GM03348 (cell line): ENCODE measurements at places on chromosomes 5 and 9.

GRCh38 chr5:157799578-157799977, 56.1 kb downstream of the LSM11 start:
- DNase-seq: no peak

- DNase-seq: peak; percentile 94
Observed at GRCh38 chr5:172133359-172134029, 54.5 kb downstream of the STK10 start.

- peak; percentile 76 for DNase-seq
Observed at GRCh38 chr5:10601246-10602030, 37.6 kb downstream of the ANKRD33B start.

- DNase-seq: peak; percentile 86
Observed at GRCh38 chr5:38382898-38383297, 124.5 kb downstream of the EGFLAM start.

DNA sequence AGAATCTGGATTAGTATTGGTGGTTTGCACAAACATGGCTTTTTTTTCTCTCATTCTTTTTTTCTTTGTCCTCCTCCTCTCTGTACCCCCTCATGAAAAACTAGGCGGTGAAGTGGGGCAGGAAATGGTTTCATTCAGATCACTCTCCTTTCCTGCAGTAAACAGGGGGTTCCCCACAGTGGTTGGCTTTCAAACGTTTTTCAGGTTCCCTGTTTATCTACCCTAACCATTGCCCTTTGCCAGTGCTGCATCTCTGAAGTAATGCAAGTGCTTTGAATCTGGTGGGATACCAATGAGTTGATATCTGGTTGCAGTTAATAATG, 29.8 kb downstream of the NR4A3 start:
- DNase-seq: no peak

GRCh38 chr9:22682536-22682935, 235.9 kb downstream of the DMRTA1 start:
- DNase-seq: no peak

DNA sequence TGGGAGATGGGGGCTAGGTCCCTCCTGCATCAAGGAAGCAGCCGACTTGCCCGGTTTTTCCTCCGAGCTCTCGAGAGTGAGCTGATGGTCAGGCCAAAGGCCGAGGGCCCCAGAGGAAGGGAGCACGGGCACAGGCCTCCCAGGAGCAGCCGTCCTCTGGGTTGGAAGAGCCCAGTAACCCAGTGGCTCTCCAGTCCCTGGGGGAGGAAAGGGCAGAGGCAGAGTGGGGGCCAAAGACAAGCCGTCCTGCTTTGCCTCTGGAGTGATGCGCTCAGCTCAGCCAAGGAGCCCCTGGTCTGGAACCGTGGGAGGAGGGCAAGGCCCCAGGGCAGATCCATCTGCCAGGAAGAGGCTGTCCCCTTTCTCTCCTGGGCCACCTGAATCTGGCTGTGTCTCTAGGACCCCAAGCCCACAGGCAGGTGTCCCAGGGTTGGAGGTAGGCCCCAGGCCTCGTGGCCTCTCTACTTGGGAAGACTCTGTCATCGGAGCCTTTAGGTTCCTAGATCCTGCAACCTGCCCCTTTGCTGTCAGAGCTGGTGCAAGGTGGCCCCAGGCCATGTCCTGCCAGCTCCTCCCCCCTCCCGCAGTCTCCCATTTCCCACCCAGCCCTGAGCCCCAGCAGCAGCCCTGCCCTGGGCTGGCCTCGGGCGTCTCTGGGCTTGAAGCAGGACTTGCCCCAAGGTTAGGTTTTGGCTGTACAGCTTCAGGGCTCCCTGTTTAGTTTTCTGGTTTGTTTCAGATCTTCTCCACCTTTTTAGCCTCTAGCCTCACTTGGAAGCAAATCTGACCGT, 224.1 kb downstream of the CACNA1B start:
- DNase-seq: no peak

- DNase-seq: no peak
Observed at GRCh38 chr5:176528301-176528700, 8.9 kb downstream of the RNF44 start.

DNA sequence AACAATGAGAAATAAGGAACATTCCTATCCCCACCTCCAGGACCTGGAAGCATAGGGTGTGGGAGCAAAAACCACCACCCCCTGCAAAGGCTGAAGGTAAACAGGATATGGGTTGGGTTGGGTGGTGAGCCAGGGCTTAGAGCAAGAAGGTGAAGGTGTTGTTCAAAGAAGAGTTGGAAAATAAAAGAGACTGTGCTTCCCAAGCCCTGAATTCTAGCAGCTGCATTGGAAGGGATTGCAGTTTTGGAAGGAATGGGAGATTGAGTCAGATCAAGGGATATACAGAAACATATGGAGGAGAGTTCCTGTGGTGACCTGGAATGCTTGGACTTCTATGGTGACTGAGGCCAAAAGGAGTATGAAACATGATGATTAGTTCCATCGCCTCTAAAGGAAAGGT, 24.7 kb upstream of the MTAP start:
- peak; percentile 69 for DNase-seq

DNA sequence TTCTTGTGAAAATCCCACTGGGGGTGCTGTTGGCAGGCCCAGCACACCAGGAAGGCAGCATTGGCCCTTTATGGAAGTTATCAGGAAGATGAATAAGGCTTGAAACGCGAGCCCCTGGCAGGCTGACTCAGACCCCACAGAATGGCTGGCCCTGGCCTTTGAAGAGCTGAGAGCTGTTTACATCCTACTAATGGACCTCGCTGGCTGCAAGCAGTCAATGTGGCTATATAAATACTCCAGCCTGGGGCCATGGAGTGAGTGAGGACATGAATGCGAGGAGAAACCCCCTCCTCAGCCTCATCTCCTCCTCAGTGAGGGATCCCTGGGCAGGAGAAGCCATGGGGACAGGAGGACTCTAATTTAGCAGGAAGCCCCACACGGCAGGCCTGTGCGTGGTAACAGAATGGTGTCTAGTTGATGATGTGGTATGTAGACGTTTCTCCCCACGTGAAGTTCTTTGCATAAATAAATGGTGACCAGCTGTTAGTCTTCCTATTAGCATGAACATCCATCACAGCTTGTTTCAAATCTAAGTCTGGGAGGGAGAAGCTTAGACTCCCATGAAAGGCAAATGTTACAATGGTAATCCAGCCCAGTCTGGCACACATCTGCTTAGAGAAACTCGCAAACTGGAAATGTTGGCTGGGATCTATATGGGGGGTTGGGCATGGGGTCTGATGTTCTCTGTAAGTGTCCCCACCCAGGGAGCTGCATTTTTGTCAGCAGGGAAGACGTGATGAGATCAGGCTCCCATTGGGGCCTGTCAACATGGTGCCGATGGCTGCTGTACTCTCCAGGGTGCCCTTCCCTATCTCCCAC, 175.1 kb upstream of the PITX1 start:
- peak; percentile 89 for DNase-seq

DNA sequence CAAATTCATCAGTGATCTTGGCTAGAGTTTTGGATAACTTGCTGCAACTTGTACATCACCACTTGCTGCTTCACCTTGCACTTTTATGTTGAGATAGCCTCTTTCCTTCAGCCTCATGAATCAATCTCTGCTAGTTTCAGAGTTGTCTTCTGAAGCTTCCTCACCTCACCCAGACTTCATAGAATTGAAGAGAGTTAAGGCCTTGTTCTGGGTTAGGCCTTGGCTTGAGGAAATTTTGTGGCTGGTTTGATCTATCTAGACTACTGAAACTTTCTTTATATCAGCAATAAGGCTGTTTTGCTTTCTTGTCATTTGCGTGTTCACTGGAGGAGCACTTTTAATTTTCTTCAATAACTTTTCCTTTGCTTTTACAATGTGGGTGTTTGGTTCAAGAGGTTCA, 12.8 kb downstream of the FER start:
- DNase-seq: no peak

GRCh38 chr5:65072850-65073249, 304.1 kb downstream of the CWC27 start:
- no peak for DNase-seq

GRCh38 chr5:14229181-14229580, 86.0 kb downstream of the TRIO start:
- DNase-seq: no peak

DNA sequence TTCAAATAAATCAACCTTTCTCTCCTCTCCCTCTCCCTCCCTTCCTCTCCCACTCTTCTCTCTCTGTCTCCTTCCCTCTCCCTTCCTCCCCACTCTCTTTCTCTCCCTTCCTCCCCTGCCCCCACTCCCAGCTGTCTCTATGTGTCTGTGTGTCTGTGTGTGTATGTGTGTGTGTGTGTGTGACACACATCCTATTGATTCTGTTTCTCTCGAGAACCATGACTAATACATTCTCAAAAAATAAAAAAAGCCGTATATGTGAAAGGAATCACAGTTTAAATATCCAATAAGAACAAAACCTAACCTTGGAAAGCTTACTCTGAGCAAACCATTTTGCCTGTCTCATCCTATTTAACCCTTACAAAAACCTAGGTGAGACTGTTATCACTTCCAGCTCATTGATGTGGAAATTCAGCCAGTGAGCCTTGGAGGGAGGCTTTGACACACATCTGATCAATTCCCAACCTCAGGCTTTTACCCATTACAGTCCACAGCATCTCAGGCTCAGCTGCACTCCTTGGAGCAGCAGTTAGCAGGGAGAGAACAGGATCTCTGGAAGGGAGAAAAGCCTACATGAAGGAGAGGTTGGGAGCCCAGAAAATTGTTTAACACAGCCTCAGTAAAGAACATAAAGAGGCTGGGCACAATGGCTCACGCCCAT, 8.3 kb downstream of the HSD17B3 start:
- DNase-seq: no peak

- DNase-seq: no peak
Observed at GRCh38 chr5:159549046-159549445, 218.8 kb upstream of the IL12B start.

GRCh38 chr9:86464242-86464641, 110.0 kb upstream of the TUT7 start:
- no peak for DNase-seq

- DNase-seq: peak; percentile 68
Observed at GRCh38 chr5:132771503-132771998, 5.5 kb downstream of the SEPTIN8 start.

DNA sequence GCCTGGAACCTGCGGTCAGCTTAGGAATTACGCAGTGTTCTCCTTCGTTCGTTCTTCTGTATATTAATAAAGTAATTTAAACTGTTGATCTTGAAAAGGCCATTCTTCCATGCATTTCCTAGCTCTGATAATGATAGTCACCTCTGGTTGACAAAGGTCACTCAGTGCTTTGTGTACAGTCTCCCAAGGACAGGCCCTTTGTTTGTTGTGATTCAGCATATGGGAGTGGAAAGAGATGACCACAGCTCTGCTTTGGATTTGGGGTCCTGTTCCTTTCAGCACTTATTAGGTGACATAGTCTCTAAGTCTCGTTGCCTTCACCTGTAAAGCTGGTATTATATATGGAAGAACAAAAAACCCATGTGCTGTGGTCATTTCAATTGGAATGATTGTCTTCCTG, 39.6 kb downstream of the RAD23B start:
- no peak for DNase-seq

DNA sequence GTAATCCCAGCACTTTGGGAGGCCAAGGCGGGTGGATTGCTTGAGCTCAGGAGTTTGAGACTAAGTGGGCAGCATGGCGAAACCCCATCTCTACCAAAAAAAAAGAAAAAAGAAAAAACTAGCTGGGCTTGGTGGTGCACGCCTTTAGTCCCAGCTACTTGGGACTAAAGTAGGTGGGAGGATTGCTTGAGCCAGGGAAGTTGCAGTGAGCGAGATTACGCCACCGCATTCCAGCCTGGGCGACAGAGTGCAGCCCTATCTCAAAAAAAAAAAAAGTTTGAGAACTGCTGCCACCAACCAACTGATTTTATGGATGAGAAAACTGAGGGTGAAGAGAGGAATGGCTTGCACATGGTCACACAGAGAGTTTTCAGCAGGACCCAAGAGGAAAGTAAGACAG, 175.1 kb downstream of the DOCK8 start:
- DNase-seq: no peak

DNA sequence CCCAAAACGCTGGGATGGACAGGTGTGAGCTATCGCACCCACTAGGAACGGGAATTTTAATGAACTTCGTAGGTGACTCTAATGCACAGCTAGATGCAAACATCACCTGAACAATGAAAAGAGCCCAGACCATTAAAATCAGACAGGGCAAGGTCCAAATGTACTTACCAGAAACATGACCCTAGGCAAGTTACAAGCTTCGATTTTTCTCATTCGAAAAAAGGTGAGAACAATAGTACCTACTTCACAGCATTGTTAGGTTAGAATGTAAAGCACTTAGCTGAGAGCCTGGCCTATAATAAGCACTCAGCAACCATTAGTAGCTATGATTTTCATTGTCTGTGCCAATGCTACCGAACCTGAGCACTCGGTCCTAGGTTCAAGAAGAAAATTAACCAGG, 5.8 kb upstream of the KLHL3 start:
- DNase-seq: no peak

- DNase-seq: peak; percentile 82
Observed at GRCh38 chr5:157563373-157563928, 12.1 kb downstream of the ADAM19 start.

DNA sequence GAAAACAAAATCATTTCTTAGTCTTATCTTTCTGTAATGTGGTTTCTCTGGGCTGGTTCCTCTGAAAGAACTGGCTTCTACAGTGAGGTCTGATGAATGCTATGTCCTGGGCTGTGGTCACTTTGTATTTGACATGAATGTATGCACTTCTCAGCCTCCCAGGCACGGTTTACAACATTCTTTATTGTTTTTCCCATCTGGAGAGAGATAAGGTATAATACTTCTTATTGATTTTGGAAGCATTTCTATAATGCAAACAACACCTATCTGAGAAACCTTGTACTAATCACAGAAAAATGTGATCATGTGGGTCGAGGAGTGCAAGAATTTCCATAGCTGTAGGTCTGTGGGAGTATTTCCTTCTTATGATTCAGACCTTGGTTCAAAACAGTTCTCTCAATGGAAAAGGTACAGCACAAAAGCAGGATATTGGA, 46.9 kb downstream of the ACTBL2 start:
- DNase-seq: peak; percentile 57

- peak; percentile 85 for DNase-seq
Observed at GRCh38 chr9:116156621-116157314, 3.2 kb downstream of the PAPPA start.

DNA sequence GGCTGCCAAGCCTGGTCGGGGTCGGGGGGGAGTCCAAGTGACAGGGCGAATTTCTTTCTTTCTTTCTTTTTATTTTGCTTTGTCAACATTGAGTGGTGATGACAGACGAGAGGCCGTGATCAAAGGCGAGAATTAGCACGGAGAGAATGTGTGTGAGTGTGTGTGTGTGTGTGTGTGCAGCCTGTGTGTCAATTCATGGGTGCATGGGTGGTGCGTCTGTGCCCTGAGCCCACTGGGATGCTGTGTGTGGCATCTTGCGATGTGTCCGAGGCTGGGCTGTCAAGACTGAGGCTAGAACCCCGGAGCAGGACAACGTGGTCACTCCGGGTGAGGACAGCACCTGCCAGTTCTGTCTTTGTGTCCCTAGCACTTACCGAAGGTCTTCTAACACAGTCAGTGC, 4.7 kb upstream of the FIBCD1 start:
- no peak for DNase-seq

GRCh38 chr5:181243564-181244343, at the start of gene RACK1:
RACK1 (minus strand) TSS chr5:181243906; CDS start chr5:181243800, 106 bp downstream.
- DNase-seq: peak; percentile 88

DNA sequence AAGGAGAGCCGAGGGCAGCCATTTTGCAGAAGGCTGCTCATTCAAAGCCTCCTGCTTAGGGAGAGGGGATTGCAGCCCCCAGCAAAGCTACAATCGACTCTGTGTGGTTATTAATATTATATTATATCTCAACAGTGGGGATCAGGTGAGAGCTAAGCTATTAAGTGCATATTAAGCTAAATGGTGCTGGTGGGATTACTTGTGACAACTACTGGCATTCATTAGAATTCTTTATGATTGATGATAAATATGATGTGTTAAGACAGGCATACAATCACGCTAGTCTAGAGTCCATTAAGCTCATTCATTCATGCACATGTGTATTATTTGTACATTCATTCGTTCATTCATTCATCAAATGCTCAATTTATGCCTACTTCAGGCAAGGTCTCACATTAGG, 23.0 kb downstream of the COL15A1 start:
- DNase-seq: no peak
